ENCODE measurements at places on chromosomes 13 and 19.

GRCh38 chr19:49676136-49676783 is 811 bp upstream of the PRMT1 start:
- no peak for DNase-seq

DNA sequence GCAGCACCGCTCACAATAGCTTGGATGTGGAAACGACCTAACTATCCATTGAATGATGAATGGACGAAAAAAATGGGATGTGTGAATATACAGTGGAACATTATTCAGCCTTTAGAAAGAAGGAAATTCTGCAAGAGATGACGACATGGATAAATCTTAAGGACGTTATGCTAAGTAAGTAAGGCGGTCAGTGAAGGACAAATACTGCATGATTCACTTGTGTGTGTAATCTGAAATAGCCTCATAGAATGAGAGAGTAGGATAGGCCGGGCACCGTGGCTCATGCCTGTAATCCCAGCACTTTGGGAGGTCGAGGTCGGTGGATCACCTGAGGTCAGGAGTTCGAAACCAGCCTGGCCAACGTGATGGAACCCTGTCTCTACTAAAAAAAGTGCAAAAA is 25.4 kb upstream of the ZNF766 start:
- DNase-seq, result no peak

- no peak for DNase-seq
These were observed 97.5 kb downstream of the RGCC start for GRCh38 chr13:41554626-41555386.

GRCh38 chr19:18183529-18183928 is 9.5 kb upstream of the MPV17L2 start:
- no peak for DNase-seq

DNA sequence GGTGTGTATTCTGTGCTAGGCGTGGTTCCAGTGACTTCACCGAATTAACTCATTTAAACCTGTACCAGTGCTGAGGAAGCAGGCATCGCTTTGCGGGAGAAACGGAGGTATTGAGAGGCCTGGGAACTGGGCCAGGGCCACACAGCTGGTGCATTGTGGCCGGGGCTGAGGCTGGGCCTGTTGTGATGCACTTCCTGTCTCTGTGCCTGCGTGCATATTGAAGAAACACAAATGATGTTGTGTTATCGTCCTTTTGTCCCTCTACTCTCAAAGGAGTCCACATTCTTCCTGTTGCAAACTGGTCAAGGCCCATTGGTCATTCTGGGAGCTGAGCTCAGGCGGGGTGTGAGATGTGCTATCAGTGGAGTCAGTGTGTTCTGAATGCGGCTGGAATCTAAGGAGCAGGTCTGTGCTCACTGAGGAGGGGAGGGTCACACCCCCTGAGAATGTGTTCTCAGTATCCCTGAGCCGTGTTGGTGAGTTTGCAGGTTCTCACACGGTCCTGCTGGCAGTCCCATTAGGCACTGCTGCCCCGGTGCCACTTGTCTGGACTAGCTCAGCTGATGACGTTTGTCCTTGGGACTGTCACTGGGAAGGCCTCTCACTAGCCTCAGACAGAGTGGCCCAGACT is 62.1 kb downstream of the ARHGEF7 start:
- DNase-seq, result peak; percentile 50

DNA sequence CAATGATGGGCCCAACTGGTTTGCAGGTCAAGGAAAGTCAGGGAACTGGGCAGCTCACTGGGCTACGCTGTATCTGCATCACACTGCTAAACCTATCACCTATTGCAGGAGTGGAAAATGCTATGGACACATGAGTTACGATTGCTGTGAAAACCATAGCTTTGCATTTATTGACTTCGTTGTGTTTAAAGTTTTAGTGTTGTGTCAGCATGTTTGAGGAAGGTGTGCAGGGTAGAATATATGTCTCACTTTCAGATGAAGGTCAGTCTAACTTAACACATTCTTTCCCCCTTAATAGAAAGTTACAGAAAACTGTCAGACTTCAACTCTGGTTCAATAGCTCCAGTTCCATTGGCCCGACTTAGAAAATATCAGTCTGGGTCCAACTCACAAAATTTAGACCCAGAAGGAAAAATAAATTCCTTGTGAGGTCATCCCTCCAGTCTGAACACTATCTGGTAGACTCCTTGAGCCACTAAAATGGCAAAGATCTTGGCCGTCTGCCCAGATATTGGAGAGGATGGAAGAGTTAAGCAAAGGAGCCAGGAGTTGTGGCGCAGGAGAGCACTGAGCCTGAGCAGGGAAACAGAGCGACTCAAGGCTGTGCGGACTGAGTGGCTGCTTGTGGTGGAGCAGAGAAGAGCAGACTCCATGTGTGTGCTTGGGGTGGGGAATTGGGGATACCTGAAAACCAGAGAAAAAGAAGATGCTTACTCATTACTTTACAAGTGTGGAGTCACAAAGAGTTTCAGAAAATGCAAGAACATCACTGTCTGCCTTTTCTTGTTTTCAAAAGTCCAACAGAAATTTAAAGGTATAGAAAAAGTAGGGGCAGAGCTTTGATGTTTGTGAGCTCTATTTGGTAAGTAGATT is 518.5 kb downstream of the FGF9 start:
- no peak for DNase-seq

DNA sequence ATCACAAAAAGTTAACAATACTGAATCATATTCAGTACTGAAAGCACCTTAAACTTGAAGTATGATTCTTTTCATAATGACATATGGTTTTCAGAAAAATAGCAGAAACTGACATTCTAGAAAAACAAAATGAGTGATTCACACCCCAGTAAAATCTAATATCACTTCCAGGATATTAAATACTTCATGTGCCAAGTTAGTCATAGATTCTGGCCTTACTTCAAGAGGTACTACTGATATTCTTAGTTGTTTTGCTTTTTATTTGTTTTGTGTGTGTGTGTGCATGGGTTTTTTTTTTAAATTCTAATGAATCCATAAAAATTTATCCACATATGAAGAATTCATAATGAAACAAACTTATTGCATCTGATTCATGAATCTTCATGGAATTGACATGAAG is 207.9 kb upstream of the UFM1 start:
- no peak for DNase-seq

GRCh38 chr13:112697756-112698655 is 8.2 kb downstream of the ATP11A start:
- no peak for DNase-seq

DNA sequence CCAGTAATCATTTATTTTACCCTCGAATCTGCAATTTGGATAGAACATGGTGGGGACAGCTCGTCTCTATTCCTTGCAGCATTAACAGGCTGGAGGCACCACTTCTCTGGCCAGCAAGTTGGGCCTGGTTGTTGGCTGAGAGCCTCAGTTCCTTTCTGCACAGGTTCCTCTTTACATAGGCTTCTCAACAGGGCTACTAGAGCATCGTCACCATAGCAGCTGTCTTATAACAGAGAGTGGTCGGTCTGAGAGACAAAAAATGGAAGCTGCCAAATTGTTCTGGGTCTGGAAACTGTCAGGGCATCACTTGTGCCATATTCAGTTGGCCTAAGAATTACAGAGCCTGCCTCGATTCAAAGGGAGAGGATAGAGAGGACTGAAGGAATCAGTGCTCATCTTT is 86.7 kb downstream of the DNAJC15 start:
- no peak for DNase-seq

GRCh38 chr13:108120302-108120701 is 95.0 kb downstream of the LIG4 start:
- DNase-seq, result no peak

GRCh38 chr13:76738616-76739015 is 147.6 kb downstream of the KCTD12 start:
- no peak for DNase-seq

DNA sequence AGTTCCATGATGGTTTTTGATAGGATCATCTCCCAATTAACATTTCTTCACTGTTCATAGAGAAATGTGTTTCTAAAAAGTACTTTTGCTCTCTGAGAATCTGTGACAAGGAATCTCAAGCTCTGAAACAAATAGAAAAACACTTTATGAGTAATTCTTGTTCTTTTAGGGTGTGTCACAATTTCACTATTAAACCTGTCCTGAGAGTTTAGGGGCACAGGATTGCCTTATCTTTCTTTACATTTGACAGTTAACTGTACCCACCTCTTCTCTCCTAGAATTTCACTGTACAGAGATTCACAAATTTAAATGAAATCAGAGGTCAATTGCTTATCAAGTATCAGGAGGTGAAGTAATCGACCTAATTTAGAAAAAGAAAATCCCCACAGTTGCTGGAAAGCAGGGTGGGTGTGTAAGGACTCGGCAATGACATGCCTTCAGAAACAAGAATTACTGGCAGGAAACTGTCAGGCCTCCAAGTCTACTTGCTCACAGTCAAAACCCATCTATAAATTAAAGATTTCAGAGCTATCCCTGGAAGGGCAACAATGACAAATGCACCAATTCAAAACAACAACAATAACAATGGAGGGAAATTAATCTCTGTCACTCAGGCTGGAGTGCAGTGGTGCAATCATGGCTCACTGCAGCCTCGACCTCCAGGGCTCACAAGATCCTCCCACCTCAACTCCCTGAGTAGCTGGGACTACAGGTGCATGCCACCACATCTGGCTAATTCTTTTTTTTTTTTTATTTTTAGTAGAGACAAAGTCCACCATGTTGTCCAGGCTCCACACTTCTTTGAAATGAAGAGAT is 250.2 kb downstream of the ABCC4 start:
- no peak for DNase-seq

DNA sequence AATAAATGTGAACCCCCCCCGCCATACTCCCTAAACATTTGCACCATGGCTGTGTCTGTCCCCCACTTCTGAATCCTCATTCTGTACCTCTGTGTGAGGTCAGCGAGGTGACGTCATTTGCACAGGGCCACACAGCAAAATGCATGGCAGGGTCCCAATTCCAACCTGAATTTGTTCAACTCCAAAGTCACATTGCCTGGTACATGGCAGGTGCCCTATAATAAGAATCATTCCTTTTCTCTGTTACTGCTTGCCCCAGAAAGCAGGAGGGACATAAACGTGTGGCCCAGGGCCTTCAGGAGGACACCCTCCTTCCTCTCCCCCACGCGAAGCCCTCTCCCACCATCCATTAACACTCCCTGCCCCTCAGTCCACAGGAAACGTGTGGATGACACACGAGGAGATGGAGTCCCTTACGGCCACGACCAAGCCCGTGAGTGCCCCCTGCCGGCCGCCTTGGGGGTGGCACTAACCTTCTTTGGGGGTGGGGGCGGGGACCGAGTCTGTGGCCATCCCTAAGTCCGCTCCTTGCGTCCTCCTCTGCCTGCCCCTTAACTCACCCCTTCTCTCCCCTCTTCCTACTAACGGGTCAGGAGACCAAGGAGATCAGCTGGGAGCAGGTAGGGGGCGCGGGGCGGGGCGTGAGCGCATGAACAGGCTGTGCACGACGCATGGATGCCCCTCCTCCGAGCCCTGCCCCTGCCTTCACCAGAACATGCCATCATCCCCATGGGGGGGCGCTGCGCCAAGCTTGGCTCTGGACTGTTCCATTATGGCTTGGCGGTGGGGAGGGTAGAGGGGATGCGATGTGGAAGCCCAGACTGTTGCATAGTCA is 9.4 kb downstream of the HRC start:
- peak; percentile 59 for DNase-seq

DNA sequence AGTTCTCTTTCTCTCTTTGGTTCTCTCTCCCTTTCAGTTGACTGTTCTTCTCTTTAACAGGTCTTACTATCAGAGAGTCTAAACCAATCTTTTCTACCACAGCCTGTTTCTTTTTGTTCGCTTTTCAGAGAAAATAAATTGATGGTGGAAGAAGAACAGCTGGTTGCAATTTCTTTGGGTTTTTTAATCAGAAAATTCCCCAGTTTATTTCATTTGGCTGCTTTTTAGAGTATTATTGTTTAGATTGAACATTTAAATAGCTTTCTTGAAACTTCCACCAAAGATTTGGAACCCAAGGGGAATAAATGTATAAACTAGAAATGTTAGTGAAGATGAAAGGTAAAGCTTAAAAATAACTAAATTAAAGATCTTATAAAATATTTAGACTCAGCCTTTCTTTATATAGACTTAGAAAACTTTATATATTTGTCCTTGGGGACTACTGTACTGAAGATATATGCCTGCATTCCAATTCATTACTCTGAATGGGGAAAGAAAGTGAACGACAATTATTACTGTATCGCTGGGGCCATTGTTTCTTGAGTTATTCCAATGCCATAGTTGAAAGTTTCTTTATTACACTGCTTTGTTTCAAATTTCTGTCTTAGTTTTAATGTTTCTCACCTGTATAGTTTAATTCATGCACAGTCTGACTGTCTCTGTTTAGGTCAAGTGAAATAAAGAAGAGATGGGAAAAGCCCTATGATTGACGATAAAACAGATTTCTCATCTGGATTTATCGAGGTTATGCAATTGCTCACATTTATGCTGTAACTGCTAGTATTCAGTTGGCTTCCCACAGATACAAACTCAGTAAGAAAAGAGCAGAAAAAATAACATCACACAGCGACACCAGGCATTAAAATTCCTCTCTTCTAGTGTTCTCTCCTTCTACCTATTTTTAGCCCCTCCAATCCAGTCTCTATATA is 169.4 kb upstream of the CSNK1A1L start:
- DNase-seq, result no peak

DNA sequence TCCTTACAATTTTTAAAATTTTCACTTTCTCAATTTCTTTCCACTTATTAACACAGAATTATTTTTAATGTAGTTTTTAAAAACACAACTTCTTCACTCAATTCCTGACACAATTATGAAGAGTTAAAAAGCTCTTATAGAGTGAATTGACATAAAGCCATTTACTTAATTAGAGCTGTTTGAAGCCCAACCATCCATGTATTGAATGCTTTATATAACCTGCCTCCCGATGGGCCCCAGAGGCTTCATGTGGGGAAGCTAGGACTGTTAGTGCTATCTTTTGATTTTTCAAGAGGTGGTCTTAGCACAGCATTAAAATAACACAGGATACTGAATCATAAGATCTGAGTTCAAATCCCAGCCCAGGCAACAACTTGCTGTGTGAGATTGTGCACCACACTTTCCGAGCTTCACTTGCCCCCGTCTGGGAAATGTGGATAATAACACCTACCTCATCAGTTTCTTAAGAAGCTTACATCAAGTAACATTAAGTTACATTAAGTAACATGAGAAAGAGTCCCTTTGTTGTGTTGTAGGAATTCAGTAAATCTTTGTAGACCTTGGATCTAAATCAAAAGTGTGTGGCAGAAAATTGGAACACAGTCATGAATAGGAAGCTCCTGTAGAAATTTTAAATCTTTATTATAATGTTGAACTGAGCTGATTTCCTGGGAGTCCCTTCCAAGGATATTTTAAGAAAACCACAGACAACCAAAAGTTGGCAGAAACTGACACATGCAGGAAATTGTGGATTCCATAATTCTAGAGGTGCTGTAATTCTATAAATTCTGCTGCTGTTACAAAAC is 5.5 kb upstream of the ENOX1 start:
- no peak for DNase-seq

- DNase-seq, result no peak
These were observed 50.7 kb upstream of the EDNRB start for GRCh38 chr13:77969299-77969698.

- DNase-seq, result no peak
These were observed 127.8 kb upstream of the SPATA13 start for GRCh38 chr13:24032674-24033073.

GRCh38 chr13:101144808-101145419 is 271.4 kb downstream of the NALCN start:
- peak; percentile 50 for DNase-seq

GRCh38 chr13:50392977-50393376 is 377.7 kb downstream of the KCNRG start:
- no peak for DNase-seq

GRCh38 chr19:45716359-45717130 is 14.2 kb downstream of the FBXO46 start:
- DNase-seq, result no peak

GRCh38 chr13:24654741-24655140 is 25.5 kb upstream of the ATP12A start:
- DNase-seq, result no peak

- no peak for DNase-seq
These were observed 793.9 kb upstream of the PCDH20 start for GRCh38 chr13:62209529-62209928.
